Activated T-helper 1 cell treated with anti-CD3 and anti-CD28 coated beads, Interleukin-2, amount 50 U/mL, for 16 hours (primary cell): ENCODE measurements at places on chromosomes 4 and X.

- DNase-seq, result no peak
Observed at GRCh38 chr4:27049239-27049829, 188.7 kb downstream of the STIM2 start.

- DNase-seq, result no peak
Observed at GRCh38 chr4:88938138-88938537, 118.8 kb downstream of the FAM13A start.

- no peak for DNase-seq
Observed at GRCh38 chr4:158836002-158836369, 67.2 kb downstream of the FNIP2 start.

GRCh38 chrX:105114554-105115130, 105.9 kb downstream of the TEX13A start:
- no peak for DNase-seq

DNA sequence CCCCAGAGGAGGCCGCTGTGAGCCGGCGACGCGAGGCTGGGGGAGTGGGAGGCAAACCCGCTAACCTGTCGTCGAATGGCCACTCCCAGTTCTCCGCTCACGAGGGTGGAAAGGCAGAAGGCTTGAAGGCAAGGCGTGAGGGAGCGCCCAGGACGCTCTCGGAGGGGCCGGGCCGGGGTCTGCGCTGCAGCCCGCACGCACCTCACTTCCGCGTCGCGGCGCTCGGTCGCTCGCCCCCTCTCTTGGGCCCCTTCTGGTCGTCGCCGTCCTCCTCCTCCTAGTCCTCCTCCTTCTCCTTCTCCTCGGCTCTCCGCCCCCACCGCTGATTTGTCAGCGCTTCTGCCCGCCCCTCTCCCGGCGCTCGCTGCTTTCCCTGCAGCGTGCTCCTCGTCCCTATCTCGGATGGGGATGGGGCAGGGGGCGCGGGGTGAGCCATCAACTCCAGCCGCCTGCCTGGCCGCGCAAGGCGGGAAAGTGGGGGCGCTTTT, at the start of gene SNCA:
Gene SNCA (minus strand): TSS at position 265 of the 488 bp plus-strand sequence. CDS start 1,494 bp downstream, outside the sequence.
- no peak for DNase-seq

DNA sequence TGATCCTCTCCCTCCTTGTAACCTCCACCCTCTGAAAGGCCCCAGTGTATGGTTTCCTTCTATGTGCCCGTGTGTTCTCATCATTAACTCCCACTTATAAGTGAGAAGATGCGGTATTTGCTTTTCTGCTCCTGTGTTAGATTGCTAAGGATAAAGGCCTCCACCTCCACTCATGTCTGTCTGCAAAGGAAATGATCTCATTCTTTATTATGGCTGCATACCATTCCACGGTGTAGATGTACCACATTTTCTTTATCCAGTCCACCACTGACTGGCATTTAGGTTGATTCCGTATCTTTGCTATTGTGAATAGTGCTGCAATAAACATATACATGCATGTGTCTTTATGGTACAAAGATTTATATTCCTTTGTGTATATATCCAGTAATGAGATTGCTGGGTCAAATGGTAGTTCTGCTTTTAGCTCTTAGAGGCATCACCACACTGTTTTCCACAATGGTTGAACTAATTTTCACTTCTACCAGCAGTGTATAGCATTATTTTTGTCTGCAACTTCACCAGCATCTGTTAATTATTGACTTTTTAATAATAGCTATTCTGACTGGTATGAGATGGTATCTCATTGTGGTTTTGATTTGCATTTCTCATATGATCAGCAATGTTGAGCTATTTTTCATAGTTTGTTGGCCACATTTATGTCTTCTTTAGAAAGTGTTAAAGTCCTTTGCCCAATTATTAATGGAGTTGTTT, 1030.9 kb downstream of the FSTL5 start:
- no peak for DNase-seq

DNA sequence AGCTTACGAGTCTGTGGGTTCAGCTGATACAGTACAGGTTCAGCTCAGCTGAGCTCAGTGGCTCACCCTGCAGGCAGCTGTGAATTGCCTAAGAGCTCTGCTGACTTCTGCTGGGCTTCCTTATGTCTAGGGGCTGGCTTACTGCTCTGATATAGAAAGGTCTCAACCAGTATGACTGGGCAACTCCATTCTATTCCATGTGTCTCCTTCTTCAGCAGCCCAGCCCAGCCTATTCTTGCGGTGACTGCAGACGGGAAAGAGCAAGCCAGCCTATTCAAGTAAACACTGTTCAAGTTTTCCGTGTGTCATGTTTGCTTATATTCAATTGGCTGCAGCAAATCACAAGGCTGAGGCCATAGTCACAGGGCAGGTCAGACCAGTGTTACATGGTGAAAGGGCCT, 615.4 kb upstream of the ZFP42 start:
- no peak for DNase-seq

- DNase-seq, result no peak
Observed at GRCh38 chr4:98275145-98275544, 14.0 kb downstream of the RAP1GDS1 start.

GRCh38 chr4:55635282-55635681, 816 bp downstream of the NMU start:
- DNase-seq, result no peak

GRCh38 chrX:141341743-141342142, 99.4 kb upstream of the SPANXC start:
- DNase-seq, result no peak

DNA sequence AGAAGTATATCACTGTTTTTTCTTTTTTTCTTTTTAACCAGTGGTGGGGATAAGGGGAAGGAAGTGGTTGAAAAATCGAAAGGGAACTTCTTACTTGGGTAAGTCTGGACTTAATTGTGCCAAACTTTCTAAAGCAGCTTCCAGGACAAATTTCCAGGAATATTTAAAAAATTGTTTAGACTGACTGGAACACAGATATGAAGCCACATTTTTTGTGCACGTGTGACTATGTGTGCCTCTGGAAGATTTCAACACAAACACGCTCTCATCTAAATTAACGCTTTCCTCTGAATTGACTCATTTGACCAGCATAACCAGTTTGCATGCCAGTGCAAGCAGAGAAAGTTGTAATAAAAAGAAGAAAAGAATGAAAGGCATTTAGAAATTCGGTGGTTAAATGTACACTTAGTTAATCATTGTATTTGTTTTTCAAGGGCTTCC, 18.8 kb upstream of the YTHDC1 start:
- no peak for DNase-seq

DNA sequence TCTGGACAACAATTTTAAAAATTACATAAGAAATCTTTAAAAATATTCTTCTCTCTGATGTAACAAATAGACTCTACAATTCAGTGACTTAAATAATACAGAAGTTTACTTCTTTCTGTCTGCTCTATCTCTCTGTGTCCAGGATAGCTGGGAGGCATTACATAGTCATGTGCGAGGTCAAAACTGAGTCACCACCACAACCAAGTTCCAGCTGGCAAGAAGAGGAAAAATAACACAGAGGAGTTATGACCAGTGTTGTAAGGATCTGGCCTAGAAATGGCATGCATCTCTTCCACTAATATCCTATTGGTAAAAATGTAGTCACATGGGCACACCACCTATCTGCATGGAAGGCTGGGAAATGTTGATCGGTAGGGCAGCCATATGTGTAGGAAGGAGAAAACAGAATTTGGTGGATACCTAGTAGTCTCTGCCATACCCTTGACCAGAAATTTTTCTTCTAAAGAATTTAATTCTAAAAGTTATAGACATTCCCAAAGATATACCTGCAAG, 39.4 kb upstream of the WDFY3 start:
- DNase-seq, result no peak

- DNase-seq, result no peak
Observed at GRCh38 chr4:128737098-128737513, 72.4 kb upstream of the JADE1 start.

- no peak for DNase-seq
Observed at GRCh38 chr4:176838601-176839433, 46.1 kb upstream of the VEGFC start.

GRCh38 chr4:102298716-102299115, 46.6 kb downstream of the SLC39A8 start:
- DNase-seq, result no peak

- DNase-seq, result no peak
Observed at GRCh38 chr4:141705747-141706377, 69.5 kb downstream of the IL15 start.

GRCh38 chr4:18082236-18082635, 60.7 kb upstream of the LCORL start:
- no peak for DNase-seq

DNA sequence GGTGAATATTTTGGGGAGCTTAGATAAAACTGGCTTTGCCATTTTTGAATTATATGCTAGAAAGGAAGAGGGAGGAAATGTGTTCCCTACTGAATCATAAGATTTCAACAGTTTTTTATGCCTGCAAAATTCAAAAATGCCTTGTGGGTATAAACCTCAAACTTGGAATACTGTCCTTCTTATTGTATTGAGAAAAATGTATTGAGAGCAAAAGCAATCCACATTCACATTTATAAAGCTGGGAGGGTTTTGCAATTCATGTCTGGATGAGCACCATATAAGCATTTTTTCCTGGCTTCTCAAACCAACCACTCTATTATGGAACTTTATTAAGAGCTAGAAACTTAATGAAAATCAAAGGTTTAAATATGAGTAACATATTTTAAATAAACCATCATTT, 289.8 kb downstream of the PCDH7 start:
- no peak for DNase-seq

- DNase-seq, result no peak
Observed at GRCh38 chr4:88746206-88746605, 48.6 kb upstream of the NAP1L5 start.

DNA sequence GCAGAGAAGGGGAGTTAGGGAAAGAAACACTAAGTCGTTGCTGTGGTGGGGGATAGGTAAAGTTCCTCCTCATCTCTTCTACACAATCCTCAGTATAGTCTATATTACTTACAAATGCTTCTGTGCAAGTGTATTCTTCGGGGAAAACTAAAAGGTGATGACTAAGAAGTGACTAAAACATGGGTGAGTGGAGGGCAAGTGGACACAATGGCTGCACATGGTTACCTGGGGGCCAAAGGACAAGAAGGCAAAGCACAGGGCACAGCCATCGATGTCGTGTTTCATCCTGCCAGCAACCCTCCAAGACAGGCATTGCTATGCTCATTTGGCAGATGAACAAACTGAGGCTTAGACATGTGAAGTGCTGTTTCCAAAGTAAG, 35.5 kb upstream of the CCKAR start:
- DNase-seq, result no peak

DNA sequence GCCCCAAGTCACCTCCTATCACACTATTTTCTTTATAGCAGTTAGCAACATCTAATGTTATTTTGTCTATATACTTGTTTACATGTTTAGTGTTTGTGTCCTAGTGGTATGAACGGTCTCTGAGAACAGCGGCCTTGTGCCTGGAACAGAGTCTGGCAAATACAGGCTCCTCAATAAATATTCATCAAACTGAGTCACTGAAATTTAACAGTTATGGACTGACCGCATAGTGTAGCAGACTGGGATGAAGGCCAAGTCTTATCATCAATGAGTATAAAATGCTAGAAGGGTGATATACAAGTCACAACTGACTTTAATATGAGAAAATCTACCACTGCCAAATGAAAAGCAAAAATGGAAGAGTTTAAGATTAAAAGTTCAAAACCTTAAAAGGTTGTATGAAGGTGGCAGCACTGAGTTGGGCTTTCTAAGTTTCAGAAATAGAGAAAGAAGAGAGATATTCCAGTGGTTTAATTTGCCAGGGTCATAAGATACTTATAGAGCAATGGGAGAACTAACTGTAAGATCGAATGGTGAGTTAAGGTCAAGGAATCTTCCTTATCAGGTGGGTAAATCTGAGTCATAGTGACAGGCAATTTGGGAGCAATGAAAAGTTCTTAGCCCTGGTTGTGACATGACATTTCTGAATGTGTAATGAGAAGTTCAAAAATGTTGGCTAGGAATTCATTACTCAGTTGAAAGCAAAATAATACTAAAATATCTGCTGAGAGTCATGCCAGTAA, 34.9 kb downstream of the ELOVL6 start:
- DNase-seq, result no peak

GRCh38 chr4:37381040-37381668, 136.6 kb downstream of the NWD2 start:
- DNase-seq, result no peak

GRCh38 chr4:94798808-94799207, 41.1 kb downstream of the BMPR1B start:
- no peak for DNase-seq

- no peak for DNase-seq
Observed at GRCh38 chrX:31334997-31335396, 263.2 kb upstream of the FTHL17 start.

GRCh38 chrX:49212861-49213260, 12.9 kb upstream of the SYP start:
- DNase-seq, result no peak

DNA sequence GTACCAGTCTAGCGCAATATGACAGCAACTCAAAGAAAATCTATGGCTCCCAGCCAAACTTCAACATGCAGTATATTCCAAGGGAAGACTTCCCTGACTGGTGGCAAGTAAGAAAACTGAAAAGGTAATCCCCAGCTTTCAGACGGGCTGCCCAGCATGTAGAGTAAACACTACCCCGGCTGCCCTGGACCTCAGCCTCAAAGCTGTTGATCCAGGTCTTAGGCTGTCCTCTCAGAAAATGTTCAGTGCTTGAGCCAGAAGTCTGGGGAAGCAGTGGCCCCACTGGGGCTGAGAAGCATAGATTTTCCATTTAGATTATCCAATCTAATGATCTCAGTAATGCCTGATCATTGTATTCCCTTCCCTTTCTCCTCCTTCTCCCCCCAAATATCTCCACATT, 21.9 kb downstream of the BMX start:
- no peak for DNase-seq

DNA sequence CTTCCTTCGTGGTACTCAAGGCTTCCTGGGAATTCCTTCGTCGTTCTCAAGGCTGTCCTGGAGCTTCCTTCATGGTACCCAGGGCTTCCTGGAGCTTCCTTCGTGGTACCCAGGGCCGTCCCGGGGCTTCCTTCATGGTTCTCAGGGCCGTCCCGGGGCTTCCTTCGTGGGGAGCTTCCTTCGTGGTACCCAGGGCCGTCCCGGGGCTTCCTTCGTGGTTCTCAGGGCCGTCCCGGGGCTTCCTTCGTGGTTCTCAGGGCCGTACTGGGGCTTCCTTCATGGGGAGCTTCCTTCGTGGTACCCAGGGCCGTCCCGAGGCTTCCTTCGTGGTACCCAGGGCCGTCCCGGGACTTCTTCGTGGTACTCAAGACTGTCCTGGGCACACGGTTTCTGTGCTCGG, 339.6 kb upstream of the FAT1 start:
- no peak for DNase-seq

- DNase-seq, result no peak
Observed at GRCh38 chr4:117434424-117434823, 349.0 kb upstream of the TRAM1L1 start.

GRCh38 chr4:150495550-150495949, 86.4 kb upstream of the MAB21L2 start:
- no peak for DNase-seq

- no peak for DNase-seq
Observed at GRCh38 chr4:78770091-78770642, 6.0 kb upstream of the BMP2K start.
